Esophagus squamous epithelium (tissue), 5 donors: ENCODE measurements at places on chromosomes 7 and 10.

DNA sequence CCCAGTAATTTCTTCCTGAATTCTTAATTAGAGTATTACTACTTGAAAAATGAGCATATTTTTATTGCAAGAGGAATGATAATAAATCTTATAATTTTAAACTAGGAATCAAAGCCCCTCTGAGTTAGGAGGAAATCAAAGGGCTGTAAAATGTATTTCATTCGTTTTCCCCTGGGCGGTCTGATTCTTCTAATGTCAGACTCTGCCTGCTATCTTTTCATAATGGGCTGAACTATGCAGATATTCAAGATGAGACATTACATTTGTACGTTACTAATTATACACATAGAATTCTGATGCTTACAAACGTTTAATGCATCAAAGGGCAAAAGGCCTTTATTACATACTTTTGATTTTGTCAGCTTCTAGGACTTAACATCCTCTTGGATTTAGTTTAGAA, 16.0 kb upstream of the TRUB1 start:
- DNase-seq: no peak

DNA sequence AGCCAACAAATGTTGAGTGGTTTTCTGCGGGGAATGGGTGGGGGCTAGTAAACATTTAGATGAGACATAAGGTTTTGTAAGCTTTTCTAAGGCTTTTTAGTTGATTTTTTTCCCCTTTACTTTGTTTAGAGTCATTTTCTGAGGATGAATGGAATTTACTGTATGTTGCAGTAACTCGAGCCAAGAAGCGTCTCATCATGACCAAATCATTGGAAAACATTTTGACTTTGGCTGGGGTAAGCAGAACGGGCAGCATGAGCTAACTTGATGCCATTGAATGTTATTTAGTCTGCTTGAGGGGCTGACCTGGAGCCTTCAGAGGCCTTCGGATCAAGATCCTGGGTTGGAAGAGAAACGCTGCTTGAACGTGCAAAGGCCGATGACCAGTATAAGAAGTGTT, 37.3 kb downstream of the FBH1 start:
- no peak for DNase-seq

DNA sequence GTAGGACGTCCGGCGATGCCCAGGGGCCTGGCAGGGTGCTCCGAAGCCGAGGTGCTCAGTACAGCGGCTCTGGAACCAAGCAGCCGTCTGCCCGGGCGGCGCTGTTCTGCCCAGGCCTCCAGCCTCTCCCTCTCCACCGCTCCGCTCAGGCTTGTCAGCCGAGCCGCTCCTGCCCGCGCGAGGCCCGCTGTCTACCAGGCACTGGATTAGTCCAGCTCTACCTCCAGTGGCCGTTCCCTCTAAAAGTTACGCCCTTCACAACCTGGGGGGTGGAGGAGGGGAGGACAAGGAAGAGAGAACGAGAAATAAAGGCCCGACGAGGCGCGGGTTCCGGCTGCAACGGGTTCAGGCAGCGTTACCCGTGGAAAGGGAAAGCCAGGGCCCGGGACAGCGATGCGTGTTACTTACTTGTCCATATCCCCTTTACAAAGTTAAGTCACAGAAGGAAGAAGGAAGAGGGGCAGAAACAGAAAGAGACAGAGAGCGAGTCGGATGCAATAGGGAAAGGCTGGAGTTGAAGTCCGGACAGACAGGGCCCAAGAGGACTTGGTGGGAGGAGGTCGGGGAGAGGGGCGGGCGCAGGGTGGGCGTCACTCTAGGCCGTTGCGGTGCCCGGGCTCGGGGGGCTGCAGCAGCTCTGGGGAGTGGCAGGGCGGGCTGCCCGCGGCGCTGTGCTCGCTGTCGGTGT, 2.8 kb downstream of the SP8 start:
- no peak for DNase-seq

- no peak for DNase-seq
These were observed 535.1 kb downstream of the INHBA start for GRCh38 chr7:41167836-41168235.

- no peak for DNase-seq
These were observed 136.4 kb upstream of the ITGB1 start for GRCh38 chr10:33094263-33095051.
